Endothelial cell of umbilical vein (primary cell): ENCODE measurements at places on chromosomes 1 and 21. TPM values are rescaled to one million over a fixed set of nuclear protein-coding genes. Genes with fewer than 3 reads are reported as not detected.

DNA sequence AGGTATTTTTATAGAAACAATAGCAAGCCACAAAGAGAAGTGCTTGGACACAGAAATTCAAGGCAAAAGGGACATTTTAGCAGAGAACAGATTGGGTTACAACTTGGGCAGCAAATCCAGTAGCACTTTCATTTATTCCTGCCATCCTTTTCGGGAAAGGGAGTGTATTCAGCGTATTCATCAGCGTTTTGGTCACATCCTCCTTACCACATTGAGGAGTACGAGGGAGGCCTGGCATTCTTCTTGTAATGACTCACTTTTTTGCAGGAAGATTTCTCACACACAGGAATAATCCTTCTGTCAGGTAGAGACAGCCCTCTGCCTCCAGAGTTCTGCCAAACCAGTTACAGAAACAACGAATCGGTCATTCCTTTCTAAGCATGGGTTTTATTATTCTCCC lies 18.1 kb upstream of the FAM78B start:
- no peak for DNase-seq

DNA sequence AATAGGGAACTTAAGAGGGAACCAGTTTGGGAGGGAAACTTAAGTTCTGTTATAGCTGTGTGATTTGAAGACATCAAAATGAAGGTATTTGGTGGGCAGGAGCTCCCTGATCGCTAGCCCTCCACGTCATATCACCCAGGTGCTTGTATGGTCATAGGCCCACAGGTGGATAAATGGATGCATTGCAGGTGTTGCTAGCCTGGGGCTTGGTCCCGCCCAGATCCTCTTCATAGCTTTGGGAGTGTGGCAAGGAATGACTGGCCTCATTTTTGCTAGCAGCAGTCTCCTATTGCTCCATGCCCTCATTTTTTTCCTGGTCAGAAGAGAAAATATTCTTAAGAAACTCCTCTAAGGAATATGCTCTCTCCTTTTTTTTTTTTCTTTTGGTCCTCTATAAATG lies 11.3 kb downstream of the GNPAT start:
- no peak for DNase-seq

The PTGS2 gene
- total RNA-seq: 21.6 and 24.1 TPM in 2 replicates

GRCh38 chr1:94068999-94069918 lies 51.7 kb downstream of the ABCA4 start:
- peak; percentile 98 for DNase-seq

The LCE1A gene
- not detected in 2 replicates for total RNA-seq

GRCh38 chr1:231841616-231842344 lies 215.2 kb downstream of the DISC1 start:
- no peak for DNase-seq

The ZFYVE9 gene
- total RNA-seq: 14.8 and 16.8 TPM in 2 replicates

DNA sequence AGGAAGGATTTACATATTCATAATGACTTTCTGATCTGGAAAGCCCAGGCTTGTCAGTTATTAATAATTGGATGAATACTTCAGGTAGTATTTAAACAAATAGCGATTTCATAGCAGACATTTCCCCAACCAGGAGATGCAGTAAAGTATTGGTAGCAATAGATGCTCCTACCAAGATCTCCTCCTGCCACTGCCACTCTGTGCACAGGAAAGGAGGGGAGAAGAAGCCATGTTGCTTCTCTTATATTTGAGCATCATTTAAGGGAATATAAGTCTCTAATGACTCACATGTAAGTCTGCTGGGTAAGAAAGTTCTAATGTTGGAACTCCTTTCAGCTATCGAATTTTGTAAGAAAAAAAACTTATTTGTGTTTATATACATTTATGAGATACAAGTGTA lies 420 bp upstream of the IFI16 start:
- no peak for DNase-seq

DNA sequence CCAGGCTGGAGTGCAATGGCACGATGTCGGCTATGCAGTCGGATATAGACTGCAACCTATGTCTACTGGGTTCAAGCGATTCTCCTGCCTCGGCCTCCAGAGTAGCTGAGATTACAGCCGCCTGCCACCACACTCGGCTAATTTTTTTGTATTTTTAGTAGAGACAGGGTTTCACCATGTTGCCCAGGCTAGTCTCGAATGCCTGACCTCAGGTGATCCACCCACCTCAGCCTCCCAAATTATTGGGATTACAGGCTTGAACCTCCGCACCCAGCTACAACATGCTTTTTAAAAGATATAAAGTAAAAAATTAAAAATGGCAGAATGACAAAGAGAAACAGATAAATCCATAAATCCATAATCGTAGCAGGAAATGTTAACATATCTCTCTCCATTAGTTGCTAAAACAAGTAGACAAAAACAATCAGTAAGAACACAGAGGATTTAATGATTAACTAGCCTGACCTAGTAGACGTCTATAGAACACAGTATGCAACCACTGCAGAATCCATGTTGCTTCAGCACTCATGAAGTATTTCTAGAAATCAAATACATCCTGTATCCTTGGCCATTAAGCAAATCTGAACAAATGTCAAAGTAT lies 59.9 kb upstream of the SPOCD1 start:
- DNase-seq: no peak

DNA sequence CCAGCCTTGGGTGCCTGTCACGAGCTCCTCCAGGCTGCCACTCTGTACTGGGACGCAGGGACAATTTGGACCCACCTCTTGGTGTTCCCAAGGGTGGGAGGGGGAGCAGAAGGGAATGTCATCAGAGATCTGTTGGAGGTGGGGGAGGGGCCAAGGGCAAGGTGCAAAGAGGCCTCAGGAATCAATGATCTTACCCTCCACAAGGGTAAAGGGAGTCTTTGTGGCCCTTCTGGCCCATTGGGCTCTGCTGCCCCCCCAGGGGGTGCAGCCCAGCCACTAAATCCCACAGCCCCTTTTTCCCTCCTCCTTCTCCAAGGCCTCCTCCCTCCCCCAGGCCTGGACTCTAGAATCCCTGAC lies 8.5 kb downstream of the TTC39A start:
- DNase-seq: no peak

The SH2D5 gene
- total RNA-seq: 1.0 and 2.4 TPM in 2 replicates

DNA sequence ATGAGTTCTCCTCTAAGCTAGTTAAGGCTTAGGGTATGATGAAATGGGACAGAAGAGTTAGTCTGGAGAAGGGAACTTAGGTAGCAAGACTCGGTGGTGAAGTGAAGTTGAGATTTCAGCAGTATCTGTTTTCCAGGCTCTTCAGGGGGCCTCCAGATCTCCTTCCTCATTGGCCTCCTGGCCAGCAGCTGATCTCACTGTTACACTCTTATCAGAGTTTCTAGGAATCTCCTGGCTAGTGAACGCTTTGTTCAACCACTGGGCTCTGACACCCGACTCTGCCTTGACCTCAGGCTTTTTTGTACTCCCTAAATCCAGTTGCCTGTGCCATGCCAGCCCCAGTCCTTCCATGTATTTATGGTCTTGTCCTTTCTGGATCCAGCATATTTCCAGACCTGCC lies 311.0 kb downstream of the ASTN1 start:
- no peak for DNase-seq

The SERPINC1 gene
- total RNA-seq: 0.35 TPM in 1 of 2 replicates, not detected in the other

DNA sequence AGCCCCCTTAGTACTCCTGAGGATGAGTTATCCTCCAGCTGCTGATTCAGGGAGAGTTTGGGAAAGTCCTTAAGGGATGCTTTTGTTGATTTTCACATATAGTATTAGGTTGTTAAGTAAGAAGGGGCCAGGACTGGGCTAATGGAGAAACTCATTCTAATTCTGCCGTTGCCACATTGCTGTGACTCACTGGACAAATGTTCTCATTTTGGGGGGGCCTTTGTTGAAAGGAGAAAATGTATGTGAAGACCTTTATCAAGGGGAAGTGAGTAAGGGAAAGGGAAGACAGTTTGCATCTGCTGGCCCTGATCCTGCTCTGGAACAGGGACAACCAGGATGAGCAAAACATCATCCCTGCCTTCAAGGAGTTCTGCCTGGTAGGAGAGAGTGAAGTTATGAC lies 123.2 kb upstream of the FGGY start:
- DNase-seq: peak; percentile 67

- DNase-seq: no peak
These were observed 25.2 kb downstream of the TP73 start for GRCh38 chr1:3677484-3677883.

The KMO gene
- total RNA-seq: not detected in 2 replicates

- DNase-seq: peak; percentile 68
These were observed 3.2 kb downstream of the ATP1B1 start for GRCh38 chr1:169109561-169110134.

The LCE3E gene
- total RNA-seq: not detected in 2 replicates

DNA sequence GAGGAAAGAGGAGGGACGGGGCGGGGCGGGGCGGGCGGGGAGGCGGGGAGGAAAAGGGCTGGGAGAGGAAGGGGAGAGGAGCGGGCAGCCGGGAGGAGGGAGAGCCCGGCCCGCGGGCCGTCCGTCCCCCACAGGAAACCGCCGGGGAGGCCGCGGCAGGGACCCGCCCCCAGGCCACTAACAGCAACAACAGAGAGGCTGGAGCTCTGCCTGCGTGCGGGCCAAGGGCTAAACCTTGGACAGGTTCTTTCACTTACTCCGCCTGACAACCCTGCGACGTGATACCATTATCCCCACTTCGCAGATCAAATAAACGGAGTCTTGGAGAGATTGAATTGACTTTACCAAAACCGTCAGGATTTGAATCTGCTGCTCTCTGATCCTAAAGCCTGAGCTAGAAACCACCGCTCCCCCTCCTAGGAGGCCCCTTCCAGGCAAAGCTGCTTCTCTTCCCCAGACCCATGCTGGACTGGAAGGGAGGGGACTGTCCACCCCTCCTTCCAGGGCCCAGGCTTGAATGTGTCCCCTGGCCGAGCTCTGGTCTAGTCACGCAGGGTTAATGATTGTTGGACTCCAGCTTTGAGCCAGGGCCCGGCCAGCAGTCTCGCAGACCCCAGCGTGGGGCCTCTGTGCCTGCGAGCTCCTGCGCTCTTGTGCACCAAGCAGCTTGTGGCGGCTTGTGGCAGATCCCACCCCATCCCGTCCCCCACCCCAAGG lies at the start of gene EVA1B:
Gene EVA1B, minus strand, starts transcription at position 10 of the 717 bp plus-strand sequence. CDS start 608 bp downstream, outside the sequence.
- DNase-seq: peak; percentile 90

The ESRRG gene
- not detected in 2 replicates for total RNA-seq
